ENCODE measurements at places on chromosomes 11 and 22.

DNA sequence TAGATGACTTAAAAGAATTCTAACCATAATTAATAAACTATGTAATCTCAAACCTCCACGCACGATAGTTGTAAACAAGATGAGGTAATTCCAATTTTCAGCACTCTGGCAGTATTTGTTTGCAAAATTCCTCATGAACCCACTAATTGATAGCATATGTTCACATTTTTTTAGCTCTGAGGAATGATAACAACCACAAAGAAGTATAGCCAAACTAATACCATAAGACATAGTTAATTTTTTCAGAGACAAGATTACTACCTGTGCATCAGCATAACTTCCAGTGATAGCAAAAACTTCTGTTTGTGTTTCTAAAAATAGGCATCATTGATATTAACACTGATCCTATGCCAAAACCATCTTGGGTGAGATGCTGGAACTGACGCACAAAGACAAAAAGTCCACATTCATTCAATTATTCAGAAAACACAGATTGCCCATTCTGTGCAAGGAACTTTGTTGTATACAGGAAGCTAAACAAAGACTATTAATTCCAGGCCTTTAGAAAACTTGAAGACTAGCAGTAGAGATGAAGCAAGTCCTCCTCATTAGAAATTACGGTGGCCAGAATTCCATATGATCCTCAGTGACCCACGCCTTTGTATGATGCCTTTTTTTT lies 57.7 kb downstream of the PDGFD start:
- no peak for DNase-seq

GRCh38 chr11:134015556-134015955 lies 53.3 kb upstream of the JAM3 start:
- no peak for DNase-seq

DNA sequence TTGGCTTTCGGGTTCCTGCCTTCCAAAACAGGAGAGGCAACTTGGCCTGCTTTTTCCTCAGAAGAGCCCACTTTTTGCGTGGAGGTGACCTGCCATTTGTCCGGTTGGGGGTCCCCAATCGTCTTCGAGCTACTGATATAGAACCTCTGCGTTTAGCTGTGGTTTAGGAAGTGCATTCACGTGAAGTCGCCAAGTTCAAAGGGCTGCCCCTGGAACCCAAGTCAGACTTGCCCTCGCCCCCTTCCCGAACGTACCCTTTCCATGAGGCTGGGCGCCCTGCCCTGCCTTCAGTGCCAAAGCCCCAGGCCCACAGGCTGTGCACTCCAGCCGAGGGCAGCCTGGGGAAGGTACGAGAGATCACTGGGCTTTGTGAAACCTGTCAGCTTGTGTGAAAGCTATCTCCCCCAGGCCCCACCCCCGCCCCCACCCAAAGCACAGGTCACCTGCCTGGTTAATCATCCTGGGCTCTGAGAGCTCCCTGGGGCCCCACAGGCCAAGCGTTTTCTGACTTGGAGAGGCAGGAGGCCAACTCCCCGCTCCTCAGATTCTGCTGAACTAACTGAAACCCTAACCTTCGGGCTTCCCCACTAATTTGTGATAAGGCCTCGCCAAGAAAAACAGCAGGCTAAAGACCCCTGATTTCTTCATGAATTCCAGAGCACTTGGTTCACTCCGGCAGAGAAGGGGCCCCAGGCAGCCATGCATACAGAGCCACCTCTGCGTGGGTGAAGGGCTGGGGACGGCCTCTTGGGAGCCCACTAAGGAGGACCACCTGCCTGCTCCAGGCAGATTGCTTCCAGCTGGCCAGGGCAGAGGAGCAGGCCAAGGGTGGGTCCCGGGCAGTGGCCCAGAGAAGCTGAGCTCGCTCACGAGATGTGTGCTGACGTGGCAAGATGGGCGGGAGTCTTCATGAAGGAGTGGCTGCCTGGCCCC lies 25.8 kb upstream of the KCNQ1OT1 start:
- DNase-seq, result no peak

GRCh38 chr22:25966448-25966913 lies 202.8 kb upstream of the SEZ6L start:
- no peak for DNase-seq

DNA sequence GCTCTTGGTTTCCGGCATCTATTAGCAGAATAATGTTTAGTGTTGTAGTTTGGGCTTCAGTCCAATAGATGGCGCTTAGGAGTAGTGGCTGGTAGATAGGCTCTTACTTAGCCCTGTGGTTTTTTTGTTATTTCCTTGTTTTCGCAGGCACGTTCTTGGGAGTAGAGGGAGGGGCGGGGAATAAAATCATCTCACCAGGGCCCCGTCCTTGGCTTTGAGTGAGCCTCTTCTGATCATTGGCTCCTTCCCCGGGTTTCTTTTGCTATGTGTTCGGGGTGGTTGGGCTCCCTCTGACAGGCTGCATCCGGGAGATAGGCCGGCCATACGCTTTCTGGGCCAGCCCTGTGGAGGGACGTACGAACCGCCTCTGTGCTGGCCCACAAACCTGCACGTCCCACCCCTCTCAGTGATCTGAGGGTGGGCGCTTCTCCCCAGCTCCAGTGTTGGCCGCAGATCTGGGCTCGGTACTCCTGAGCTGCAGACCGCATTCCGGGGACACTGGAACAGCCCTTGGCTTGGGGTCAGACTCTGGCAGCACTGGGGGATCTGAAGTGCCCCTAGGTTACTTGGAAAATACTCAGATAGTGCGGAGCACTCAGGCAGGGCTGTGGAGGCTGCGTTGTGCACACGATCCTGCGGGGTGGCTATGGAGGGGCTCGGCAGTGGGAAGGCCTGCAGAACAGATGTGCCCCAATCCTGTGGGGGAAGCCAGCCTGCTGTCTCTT lies 217.0 kb downstream of the DYNC2H1 start:
- no peak for DNase-seq

DNA sequence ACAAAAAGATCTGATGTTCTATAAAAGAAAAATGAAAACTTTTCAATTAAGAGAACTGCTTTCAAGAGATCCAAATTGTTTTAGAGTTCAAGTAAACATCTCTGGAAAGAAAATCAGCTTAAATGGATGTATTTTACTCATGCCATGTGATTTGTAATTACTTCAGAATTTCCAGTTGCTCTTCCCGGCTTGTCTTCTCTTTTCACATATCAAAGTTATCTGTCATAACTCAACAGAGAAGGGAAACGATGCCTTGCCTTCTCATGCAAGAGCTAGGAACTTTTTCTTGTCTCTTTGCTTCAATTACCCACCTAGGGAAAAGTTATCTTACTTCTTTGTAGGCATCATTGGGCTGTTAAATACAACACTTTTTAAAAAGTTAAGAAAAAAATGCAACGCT lies 255.2 kb upstream of the POU2AF2 start:
- DNase-seq, result no peak

DNA sequence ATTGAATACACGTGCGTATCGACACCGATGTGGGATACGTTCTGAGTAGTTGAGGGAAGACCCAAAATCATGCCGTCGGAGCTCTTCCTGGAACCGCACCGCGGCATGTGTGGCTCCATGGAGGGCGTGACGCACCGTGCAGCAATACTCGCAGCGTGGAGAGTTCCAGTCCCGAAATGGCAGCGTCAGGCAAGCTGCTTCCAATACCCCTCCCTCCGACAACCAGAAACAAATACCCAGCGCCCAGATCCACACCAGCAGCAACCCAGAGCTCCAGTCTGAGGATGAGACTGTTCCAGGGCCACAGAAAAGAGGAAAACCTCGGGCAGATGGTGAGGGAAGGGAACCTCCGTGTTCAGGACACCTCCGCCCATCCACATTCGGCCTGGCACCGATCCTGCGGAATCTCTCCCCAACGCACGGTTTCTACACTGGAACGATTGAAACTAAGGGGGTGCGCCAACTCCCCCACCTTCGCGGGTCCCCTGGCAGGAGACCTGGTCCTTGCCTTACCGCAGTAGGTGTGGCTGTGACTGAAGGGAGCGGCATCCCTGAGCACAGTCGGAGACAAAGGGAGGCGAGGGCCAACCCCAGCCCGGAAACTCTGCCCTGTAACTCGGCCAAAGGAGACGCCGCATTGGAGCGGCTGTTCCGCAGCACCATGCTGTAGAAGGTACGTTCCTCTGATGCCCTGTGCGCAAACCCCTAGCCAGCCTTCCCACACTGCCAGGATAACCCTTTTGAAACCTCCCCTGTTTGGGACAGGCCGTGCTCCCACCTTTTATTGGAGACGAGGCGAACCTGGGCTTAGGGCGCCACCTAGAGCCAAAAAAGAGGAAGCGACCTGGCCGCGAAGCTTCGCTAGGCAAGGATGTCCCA lies 28.2 kb downstream of the DBX1 start:
- DNase-seq, result no peak

DNA sequence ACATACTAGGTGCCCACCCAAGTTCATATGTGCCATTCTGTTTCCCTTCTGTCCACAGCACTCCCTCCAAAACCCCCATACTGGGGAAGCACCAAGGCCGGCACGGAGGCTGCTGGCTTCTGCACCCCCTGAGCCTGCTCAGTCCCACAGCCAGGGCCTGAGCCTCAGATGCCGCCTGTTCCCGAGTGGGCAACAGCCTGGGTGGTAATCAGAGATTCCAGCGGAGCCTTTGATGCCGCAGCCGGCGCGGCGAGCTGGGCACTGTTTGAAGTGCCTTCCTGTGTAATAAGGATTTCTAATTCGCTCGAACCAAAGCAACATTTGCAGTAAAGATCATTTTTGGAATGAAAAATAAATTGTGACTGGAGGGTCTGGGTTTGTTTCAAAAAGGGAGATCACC lies 460.3 kb downstream of the SOX6 start:
- DNase-seq, result no peak

DNA sequence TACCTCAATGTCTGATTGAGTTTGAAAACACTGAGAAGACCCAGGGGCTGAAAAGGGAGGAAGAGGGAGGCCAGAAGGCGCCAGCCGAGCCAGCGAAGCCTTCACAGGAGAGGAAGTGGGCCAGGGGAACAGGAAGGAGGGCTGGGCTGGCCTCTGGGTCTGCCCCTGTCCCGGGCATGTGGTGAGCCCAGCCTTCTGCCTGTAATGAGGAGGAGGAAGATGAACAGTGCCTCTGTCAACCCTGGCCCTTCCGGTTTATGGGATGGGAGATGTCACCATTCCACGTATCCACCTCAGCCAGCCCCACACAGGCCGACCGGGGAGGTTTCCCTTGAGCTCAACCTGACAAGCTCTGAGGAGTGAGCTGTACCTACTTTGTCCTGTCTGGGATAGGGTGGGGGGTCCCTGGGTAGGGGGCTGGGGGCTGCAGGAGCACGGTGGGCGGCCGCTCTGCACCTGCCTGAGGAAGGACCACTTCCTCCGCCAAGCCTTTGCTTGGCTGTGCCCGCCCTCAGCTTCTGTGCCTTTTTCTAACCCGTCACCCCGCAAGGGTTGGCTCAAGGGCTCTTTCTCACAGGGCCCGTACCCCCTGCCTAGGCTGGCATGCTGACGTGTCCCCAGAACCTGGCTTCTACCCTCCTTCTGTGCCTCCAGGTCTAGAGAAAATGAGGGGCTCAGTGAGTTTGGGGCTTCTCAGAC lies 2.0 kb downstream of the PARVG start:
- peak; percentile 28 for DNase-seq

GRCh38 chr11:66318600-66318970 lies 1.7 kb upstream of the CD248 start:
- no peak for DNase-seq

DNA sequence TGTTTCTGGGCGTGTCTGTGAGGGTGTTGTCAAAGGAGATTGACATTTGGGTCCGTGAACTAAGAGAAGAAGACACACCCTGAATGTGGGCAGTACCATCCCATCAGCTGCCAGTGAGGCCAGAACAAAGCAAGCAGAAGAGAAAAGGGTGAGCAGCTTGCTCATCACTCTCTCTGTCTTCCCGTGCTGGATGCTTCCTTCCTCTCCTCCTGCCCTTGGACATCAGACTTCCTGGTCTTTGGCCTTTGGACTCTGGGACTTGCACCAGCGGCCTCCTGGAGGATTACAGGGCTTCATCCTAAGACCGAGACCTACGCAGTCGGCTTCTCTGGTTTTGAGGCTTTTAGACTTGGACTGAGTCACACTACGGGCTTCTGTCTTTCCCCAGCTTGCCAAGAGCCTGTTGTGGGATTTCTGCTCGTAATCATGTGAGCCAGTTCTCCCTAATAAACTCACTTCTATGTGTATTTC lies 18.8 kb downstream of the APOL2 start:
- no peak for DNase-seq

DNA sequence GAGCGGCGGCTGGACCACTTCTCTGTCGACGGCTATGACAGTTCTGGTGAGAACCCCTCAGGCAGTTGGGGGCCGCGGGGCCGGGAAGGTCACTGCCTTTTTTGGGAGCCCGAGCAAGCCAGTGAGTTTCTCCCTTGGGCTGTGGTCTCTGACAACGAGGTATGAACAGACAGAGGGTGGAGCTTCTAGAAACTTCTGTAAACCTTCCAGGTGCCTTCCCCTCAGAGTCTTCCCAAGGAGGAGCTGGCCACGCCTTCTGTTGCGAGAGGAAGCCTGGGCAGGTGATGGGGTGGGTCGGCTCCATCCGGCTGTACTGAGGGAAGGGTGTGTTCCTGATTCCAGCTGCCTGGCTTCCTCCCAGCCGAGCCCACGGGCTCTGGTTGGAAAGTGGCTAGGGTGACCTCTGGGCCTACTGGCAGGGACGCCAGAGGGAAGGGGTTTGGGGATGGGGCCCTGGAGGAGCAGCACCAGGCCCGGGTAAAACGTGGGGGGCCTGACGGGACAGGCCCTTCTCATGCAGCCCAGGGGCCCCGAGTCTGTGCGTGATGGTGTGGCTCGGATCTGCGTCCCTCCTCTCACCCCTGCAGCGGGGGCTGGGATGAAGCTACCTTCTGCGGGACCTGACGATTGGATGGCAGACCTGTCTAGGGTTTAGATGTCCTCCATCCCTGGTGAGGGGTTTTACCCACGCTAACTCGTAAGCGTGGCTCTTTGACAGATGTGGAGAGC lies 110.8 kb downstream of the KCNQ1OT1 start:
- no peak for DNase-seq

DNA sequence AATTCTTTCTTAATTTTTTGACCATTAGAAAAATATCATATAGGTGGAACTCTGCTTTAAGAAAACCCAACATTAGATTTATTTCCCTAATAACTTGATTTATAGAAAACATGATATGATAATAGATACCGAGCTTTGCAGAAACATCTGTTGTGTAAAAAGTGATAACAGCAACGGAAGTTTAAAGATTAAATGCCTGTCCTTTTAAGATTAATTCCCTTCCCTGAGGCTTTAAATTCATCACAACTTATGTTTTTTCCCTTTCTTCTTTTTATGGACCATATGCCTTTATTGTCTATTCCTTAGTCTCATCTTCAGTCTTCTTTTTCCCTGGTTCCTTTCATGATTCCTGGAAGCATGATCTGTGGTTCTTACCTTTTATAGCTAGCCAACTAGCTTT lies 1.9 kb downstream of the USP47 start:
- no peak for DNase-seq

- DNase-seq, result no peak
Observed at GRCh38 chr11:92284107-92284506, 59.5 kb downstream of the FAT3 start.

- DNase-seq, result peak; percentile 90
Observed at GRCh38 chr11:12224537-12224893, 114.1 kb downstream of the MICAL2 start.

GRCh38 chr22:24140357-24140756 lies 40.9 kb upstream of the SUSD2 start:
- DNase-seq, result no peak

GRCh38 chr22:31275576-31275975 lies 16.7 kb downstream of the PIK3IP1 start:
- no peak for DNase-seq

Measured in stimulated activated CD4-positive, alpha-beta T cell treated with anti-CD3 and anti-CD28 coated beads, Interleukin-12 subunit alpha, Interleukin-12 subunit beta, amount 100 ng/mL, for 48 hours (primary cell).